Stimulated activated CD8-positive, alpha-beta memory T cell treated with anti-CD3 and anti-CD28 coated beads, Interleukin-4, amount 100 ng/mL, for 48 hours (primary cell): ENCODE measurements at places on chromosomes 4 and X.

DNA sequence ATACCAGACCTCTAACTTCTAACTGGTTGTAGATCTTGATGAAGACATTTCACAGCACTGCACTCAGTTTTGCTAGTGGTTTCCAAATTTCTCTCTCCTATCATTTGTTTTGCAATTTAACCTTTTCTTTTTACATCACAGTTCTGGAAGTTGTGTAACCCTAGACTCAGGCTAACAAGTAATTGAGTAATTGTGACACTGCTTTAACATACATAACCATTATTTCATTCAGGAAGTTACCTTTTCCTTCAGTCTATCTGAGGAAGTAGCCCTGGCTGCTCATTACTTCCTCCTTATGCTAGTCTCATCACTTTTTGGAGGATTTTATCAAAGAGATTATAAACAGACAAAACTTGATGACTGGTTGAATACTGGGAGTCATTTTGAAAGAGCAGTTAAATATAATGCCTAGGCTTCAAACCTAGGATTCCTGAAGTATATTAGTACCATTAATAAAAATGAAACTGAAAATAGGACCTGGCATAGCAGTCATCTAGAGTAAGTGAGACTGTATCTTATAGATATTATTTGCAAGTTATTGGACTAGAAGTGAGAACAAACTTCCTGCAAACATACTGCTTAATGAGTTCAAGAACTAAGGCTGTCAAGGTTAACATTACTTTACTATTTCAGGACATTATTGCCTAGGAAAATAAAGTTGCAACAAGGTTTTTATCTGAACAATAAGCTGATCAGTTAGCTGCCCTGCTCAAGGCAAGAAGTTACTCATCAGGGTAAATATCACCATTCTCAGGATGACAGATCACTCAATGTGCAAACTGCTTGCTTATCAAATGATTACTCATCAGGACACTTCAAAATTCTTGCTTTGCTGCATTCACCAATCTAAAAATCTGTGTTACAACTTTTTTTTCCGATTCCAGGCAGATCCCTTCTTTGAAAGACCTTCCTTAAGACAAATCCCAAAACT is 25.6 kb upstream of the TEX13C start:
- no peak for DNase-seq

- DNase-seq, result no peak
Measured at GRCh38 chr4:73721435-73721834, 18.9 kb upstream of the CXCL8 start.

GRCh38 chr4:1326751-1327525 is 20.1 kb upstream of the UVSSA start:
- no peak for DNase-seq

- no peak for DNase-seq
Measured at GRCh38 chr4:129968366-129968765, 872.4 kb downstream of the C4orf33 start.

DNA sequence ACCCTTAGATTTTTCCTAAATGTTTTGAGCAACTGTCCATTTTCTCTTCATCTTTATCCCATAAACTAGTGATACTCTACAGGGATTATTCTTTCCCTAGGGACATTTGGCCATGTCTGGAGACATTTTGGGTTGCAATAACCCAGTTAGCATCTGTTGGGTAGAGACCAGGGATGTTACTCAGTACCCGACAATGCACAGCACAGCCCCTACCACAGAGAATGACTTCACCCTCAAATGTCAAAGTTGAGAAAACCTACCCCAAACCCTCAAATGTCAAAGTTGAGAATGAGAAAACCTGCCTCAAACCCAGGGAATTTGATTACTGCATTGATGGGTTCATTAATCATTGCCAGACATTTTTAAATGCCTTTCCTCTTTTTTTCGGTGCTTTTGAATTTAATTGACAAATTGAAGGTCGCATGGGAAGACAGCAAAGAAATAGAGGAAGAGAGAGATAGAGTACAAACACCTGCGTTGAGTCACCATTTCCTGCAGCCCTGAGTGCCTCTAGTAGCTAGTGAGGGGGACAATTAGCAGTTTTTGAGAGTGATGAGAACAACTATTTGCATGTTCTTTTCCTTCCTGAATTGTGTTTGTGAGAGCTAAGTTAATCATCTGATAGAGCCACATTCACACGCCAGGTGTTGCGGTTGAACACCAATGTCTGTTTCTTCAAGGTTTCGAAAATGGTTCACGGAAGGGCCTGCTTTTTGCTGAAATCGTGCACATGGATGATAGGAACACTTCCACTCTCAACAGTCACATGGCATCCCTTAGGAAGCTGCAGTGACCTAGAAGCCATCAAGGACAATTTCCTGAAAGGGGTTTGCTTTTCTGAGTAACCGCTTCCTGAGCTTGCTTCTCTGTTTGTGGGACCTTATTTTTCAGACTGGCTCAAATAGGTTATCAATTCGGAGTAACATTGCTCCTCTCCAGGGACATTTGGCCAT is 203.9 kb upstream of the VCX3A start:
- no peak for DNase-seq

DNA sequence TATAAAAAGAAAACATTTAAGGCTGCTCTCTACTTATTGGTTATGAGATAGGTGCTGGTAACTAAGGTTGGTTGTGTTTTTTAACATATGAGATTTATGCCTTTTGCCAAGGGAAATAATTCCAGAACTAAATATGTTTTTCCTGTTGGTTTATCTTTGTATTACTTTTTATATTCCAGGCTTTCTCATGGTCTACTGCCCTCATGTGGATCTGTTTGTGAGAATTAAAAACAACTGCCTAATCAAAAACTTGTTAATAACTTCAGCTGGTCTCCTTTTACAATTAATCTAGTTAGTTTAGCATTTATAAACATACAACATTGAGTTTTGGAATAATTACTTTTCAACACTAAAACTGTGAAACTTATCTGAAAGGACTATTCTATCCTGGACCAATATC is 1208.3 kb downstream of the ADGRL3 start:
- no peak for DNase-seq

GRCh38 chrX:10485326-10485725 is 135.1 kb downstream of the MID1 start:
- DNase-seq, result no peak

- DNase-seq, result peak; percentile 34
Measured at GRCh38 chr4:764405-765169, 59.0 kb downstream of the PCGF3 start.

DNA sequence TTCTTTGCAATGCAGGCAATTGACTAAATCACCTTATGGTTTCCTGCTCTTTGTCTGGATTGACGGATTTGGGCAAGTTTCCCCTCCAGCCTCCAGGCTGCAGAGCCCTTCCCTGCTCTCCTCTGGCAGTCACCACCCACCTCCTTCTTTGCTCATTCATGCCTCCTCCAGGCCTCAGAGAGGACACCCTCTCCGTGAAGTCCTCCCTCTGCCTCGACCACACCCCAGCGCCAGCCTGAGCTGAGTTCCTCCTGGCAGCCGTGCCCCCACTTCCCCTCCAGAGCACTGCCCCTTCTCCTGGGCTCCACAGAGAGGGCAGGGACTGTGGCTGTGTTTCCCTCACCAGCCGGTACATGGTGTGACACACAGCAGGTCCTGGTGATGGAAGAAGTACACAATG is 53.7 kb downstream of the DCTD start:
- no peak for DNase-seq

GRCh38 chr4:149166876-149167275 is 648.8 kb downstream of the IQCM start:
- no peak for DNase-seq

- DNase-seq, result no peak
Measured at GRCh38 chr4:87614292-87614890, 6.1 kb downstream of the DSPP start.

DNA sequence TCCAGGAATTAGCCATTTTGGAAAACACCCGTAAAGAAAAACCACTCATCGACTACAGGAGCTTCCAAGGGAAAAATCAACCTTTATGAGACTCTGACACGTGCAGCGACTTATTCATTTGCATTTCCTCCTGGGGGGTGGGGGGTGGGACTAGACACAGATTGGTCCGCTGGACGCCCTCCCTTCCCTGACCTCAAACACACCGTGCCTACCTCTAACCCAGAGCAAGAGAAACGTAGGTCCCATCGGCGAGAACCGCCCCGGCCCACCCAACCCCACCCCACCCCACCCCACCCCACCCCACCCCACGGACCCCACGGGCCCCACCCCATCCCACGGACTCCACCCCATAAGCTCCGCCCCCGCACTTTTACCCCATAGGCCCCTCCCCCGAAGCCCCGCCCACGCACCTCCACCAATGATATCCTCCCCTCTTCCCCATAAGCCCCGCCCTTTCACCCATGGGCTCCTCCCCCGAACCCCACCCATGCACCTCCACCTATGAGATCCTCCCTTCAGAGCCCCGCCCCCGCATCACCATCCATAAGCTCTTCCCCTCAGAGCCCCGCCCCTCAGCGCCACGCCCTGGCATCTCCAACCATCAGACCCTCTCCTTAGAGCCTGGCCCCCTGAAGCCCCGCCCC is 1.1 kb downstream of the GTPBP6 start:
- peak; percentile 98 for DNase-seq

- no peak for DNase-seq
Measured at GRCh38 chr4:182788201-182788600, 129.0 kb downstream of the DCTD start.

- DNase-seq, result no peak
Measured at GRCh38 chr4:180840142-180840541, 1403.1 kb upstream of the TENM3 start.

DNA sequence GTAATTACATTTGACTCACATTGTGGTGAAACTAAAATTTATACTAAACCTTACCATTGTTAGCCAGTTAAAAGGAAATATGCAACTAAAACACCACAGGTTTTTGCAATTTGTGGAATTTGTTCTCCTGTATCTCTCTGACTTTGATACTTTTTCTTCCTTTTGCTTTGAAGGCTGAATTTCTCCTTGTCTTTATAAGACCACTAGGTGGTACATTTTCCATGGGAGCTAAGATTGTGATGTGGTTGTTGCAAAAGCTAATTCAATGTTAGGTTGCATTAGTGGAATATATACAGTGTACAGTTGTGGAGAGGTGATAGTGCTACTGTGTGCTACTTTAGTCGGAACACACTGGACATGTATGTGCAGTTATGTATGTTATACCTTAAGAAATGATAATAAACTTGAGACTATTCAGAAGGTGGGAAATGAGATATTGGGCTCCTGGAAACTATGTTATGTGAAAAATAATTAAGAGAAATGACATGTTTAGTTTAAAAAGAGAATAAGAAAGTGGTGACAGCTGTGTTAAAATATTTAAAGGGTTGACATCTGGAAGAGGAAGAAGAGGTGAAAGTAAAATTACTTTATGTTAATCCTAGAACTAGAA is 70.3 kb downstream of the ARL9 start:
- no peak for DNase-seq

GRCh38 chr4:154528869-154529268 is 21.3 kb downstream of the PLRG1 start:
- no peak for DNase-seq

DNA sequence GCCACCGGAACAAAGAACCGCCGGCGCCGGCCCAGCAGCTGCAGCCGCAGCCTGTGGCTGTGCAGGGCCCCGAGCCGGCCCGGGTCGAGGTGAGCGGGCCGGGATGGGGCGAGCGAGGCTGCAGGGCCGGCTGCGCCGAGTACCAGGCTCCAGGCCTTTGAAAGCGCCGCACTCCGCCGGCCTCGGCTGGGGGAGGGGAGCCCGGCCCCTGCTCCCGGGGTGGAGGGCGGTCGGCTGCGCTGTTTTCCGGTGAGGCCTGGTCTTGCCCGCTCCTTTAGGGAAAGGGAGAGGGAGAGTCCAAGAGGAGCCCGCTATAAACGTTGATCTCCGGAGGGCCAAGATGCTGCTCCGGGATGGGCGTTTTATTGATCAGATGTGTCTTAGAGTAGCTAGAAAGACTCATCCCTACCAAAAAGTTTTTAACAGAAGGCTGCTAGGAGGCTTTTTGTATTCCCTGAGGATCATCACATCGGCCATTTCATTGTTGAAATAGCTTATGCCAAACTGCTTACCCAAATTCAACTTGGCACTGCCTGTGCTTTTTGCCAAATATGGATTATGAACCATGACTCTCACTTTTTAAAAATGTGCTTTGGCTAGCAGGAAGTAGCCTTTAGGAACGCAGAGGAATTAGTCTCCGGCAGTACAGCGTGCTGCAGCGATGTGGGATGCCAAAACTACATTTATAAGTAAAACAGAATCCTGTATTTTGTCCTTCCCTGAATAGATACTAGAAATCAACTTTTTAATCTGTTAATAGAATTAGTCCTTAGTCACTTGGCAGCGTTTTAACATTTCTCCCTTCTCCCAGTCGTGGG is 760 bp downstream of the TMEM165 start:
- peak; percentile 57 for DNase-seq

DNA sequence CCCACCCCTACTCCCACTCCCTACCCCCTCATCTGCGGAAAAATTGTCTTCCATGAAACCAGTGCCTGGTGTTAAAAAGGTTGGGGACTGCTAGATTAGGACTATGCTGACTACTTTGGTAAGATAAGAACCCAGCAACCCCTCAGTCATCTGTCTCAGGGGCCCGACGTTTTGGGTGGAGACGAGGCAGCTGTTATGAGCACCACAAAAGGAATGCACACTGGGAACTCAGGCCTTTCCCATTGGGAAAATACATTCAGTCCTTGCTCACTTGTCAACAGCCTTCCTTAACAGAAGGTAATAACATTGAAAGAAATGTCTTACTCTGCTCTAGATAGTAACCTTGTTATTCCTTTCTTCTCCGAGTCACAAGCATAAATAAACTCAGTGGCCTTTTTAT is 310.8 kb downstream of the AFF2 start:
- no peak for DNase-seq

GRCh38 chrX:28349888-28350287 is 237.4 kb upstream of the IL1RAPL1 start:
- no peak for DNase-seq

DNA sequence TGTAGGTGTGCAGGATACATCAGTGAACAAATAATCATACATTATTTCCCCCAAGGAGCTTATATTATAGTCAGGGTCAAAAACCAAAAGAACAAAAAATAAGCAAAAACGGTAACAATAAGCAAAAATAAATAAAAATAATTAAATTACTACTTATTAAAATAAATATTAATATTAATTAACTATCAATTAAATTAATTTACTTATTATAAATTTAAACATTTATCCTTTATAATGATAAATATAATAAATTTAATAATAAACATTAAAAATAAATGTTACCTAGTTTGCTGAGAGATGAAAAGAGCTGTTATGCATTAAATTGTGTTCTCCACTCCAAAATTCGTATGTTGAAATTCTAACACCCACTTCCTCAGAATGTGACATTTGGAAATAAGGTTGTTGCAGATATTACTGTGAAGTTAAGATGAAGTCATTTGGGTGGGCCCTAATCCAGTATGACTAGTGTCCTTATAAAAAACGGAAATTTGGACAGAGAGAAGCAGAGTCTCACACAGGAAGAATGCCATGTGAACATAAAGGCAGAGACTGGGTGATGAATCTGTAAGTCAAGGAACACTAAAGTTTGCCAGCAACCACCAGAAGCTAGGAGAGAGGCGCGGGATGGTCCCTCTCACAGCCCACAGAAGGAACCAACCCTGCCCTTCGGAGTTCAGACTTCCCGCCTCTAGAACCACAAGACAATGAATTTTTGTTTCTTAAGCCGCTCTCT is 67.2 kb upstream of the IBSP start:
- no peak for DNase-seq

GRCh38 chr4:43242606-43243005 is 350.1 kb downstream of the GRXCR1 start:
- DNase-seq, result no peak

GRCh38 chr4:1215141-1216075 is 33.5 kb downstream of the CTBP1 start:
- no peak for DNase-seq
